ENCODE measurements at places on chromosomes 12 and 14.

GRCh38 chr12:108788076-108788782 is 56.9 kb upstream of the CORO1C start:
- no peak for DNase-seq

GRCh38 chr14:55979096-55979495 is 139.1 kb upstream of the PELI2 start:
- DNase-seq, result no peak

GRCh38 chr12:65845751-65846537 is 21.7 kb downstream of the HMGA2 start:
- no peak for DNase-seq

GRCh38 chr12:118368821-118369220 is 3.9 kb downstream of the TAOK3 start:
- no peak for DNase-seq

DNA sequence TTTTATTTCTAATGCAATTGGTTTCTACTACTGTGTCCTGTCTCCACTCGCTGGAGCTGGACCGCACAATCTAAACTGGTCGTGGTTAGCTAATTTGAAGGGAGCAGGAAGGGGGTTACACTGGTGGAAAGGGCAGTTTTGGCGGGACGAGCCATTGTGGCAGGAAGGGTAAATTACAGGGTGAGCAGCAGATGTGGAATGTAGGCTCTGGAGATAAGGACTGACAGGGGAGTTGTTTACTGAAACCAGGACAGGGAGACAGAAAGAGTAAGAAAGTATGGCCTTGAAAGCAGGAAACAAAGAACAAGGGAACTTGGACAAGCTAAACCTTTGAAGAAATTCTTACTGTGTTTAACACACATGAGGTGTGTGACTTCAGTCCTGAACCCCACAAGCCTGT is 147.8 kb downstream of the ATXN7L3B start:
- DNase-seq, result no peak

GRCh38 chr12:47750916-47751470 is 7.7 kb downstream of the RAPGEF3 start:
- DNase-seq, result no peak

GRCh38 chr14:96184737-96185136 is 19.9 kb upstream of the BDKRB2 start:
- no peak for DNase-seq

GRCh38 chr12:118689793-118690192 is 291.5 kb upstream of the SRRM4 start:
- DNase-seq, result no peak

DNA sequence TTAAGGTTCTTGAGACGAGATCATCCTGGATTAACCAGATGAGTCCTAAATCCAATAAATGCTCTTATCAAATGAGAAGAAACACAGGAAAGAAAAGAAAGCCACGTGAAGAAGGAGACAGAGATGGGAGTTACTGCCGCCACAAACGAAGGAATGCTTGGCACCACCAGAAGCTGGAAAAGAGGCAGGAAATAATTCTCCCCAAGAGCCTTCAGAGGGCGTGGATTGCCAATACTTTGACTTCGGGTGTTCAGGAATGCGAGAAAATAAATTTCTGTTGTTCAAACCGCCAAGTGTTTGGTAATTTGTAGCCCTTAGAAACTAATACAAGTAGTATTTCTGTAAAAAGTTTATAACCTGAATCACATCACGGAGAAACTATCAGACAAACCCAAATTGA is 31.3 kb downstream of the ABCD2 start:
- no peak for DNase-seq

- no peak for DNase-seq
These were observed 19.1 kb downstream of the TPCN1 start for GRCh38 chr12:113240395-113240794.

GRCh38 chr12:73057428-73057827 is 785.3 kb downstream of the TRHDE start:
- peak; percentile 3 for DNase-seq

DNA sequence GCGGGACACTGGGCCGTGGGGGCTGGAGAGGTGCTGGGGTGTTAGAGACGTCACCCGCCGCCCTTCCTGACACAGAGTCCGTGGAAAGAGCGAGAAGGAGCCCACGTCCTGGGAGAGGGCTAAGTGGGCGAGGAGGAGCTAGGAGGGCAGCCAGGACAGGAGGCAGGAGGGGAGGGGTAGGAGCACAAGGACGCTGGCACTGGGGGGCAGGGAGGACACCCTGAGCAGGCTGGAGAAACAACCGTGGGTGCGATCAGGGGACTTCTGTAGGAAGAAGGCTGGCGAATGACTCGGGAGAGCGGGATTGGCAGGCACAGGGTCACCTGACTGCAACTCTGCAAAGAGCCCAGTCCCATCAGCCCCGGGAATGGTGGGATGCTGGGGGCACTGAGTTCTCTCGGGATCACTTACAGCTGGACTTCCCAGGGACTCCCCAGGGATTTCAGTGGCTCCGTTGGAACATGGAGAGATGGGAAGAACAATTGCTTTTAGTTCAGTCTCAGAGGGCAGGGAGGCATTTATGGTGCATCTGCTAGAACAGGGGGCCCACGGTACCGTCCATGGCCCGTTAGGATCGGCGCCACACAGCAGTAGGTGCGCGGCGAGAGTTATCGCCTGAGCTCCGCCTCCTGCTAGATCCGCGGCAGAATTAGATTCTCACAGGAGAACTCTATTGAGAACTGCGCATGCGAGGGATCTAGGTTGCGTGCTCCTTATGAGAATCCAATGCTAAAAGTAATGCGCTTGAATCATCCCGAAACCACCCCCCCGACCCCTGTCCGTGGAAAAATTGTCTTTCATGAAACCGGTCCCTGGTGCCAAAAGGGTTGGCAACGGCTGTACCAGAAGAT is 24.3 kb downstream of the UBR7 start:
- DNase-seq, result no peak

- peak; percentile 76 for DNase-seq
These were observed 37.0 kb upstream of the P2RX7 start for GRCh38 chr12:121095544-121096198.

DNA sequence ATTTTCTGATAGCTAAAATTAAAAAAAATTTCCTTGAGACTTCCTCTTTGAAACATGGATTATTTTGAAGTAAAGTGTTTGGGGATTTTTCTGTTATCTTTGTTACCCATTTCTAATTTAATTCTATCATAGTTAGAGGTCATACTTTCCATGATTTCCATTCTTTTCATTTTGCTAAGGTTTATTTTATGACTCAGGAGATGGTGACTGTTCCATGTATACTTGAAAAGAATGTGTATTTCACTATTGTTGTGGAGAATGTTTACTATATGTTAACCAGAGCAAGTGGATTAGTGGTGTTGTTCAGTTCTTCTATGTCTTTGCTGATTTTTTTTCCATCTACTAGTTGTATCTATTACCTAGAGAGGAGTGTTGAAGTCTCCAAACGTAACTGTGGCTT is 250.5 kb upstream of the PELI2 start:
- no peak for DNase-seq

GRCh38 chr12:2482938-2483660 is 311.7 kb upstream of the FKBP4 start:
- DNase-seq, result no peak

DNA sequence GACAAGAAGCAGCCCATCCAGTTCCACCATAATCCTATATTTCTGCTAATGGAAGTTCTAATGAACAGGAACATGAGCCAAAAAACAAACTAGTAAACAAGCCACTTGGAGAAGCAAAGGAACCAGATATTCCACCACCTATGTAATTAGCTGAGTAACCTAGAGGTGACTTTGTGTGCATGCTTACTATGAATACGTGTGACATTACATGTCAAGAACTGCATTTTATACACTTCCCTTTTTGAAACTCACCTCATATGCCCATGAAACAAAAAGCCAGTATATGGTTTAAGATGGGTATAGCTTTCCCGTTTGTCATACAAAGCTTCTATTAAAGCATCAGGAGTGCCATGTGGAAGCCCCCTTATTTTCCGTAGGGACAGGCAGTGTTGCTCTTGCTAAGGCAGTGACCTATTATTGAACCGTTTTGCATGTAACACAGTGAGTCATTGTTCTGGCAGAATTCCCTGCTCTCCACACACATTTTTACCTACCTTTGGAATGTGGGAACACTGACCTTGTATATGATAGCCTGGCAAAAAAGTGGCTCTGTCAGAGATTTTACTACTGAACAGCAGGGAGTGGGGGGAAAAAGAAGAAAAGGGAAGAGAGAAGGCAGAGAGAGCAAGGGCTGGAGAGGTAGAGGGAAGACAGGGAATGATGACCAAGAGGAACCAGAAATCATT is 34.8 kb upstream of the FRMD6 start:
- peak; percentile 52 for DNase-seq

DNA sequence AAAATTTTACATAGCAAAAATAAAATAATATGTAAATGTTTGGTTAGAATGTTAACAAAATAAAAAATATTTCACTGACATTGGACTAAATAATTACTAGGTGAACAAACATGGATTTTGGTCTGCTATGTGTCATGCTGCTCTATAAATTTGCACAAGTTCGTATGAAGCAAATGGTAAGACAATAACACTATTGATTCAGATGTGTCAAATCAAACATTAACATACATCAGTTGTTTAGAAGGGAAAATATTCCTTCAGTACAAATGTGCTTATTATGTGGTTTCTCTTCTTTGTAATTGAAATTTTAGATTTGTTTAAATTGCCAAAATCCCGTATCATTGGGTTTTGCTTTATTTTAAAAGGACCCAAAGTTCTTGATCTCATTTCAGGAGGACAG is 46.9 kb downstream of the PAWR start:
- no peak for DNase-seq

GRCh38 chr12:109540526-109541412 is 32.5 kb downstream of the MMAB start:
- DNase-seq, result no peak

DNA sequence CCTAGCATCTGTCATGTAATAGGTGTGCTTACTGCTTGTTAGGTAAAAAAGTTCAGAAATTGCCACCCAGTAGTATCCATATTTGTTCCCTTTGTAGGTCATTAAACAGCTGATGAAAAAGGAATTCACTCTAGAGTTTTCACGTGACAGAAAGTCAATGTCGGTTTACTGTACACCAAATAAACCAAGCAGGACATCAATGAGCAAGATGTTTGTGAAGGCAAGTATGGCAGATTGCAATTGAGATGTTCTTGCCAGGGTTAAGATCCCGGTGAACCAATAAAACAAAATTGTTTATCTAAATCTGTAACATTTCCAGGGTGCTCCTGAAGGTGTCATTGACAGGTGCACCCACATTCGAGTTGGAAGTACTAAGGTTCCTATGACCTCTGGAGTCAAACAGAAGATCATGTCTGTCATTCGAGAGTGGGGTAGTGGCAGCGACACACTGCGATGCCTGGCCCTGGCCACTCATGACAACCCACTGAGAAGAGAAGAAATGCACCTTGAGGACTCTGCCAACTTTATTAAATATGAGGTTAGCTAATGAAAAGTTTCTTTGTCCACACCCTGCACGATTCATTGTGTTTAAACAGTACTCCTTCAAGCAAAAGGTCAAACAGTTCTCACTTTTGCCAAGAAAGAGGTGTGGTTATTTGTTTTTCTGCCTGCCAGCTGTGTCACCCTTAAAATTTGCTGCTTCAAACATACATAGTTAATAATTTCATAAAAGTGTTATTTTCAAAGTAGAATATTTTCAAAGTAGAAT is 58.3 kb downstream of the ATP2A2 start:
- DNase-seq, result no peak

GRCh38 chr12:3409662-3410061 is 81.3 kb upstream of the PRMT8 start:
- DNase-seq, result no peak

DNA sequence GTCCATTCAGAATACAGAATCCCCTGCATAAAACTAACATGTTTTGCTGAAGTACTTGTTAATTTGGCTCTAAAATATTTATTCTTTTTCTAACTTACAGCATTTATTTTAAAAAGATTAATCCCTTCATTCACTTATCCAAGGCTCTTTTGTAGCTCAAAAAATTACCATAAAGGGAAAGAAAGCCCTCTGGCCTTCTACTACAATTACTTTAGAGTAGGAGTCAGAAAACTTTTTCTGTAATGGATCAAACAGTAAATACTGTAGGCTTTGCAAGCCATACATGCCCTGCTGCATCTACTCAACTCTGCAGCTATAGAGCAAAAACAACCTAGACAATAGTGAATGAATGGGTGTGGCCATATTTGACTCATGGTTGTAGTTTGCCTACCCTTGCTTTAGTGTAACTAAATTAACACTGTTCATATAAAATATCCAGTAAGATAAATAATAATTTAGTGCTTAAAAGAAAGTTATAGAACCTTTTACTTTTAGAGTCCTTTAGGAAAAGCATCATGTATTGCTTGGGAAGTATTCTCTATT is 74.2 kb upstream of the ZFP36L1 start:
- DNase-seq, result no peak

GRCh38 chr14:59394268-59394667 is 70.9 kb downstream of the GPR135 start:
- no peak for DNase-seq

GRCh38 chr12:15405606-15406005 is 83.3 kb downstream of the PTPRO start:
- DNase-seq, result no peak

DNA sequence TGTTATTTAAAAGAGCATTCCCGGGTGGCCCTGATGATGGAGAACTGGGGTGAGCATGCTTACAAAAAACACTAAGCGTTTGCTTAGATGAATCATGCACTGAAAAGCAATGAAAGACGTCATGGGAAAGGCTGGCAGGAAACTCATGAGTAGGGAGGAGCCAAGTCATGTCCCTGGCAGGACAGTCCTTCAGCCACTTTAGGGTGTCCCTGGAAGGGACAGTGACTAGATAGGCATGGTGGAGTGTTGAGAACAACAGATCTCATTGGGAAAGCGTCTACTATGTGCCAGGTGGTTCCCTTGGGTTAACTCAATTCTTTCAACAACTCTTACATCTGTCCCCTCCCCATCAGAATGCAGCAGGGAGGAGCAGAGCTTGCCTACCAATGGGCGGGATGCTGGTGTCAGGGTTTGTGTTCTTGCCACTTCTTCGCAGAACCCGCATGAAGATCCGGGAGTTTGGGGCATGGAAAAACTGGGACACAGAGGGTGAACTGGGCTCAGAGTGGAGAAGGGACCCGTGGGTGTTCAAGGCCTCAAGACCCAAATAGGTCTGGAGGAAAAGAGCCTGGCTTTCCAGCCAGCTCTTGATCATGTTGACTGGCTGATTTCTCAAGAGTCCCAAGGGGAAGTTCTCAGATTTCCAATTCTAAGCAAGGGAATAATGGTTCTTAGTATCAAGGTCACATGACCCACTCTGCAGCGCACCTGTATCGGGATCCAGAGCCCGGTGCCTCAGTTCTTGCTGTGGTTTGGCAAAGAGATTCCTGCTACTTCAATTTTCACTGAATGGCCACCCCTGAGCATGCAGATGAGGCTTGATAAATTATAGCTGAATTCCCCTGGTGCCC is 653.9 kb upstream of the TBX3 start:
- peak; percentile 76 for DNase-seq

DNA sequence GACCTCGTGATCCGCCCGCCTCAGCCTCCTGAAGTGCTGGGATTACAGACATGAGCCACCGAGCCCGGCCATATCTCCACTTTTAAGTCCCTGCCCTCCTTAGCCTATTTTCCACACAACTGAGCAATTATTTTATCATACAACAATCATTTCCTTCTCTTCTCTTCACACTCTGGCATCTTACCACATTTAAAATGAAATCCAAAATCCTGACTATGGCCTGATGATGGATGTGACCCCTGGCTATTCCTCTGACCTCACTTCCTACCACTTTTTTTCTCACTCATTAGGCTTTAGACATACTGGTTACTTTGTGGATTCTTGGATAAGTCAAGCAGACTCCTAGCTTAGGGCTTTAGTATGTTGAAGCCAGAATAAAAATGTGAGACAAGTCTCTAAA is 21.9 kb upstream of the EID3 start:
- DNase-seq, result no peak

Measured in HT-29 (cell line).